Smooth muscle cell of trachea (primary cell): ENCODE measurements at places on chromosomes 16 and 17. TPM values are rescaled to one million over a fixed set of nuclear protein-coding genes. Genes with fewer than 3 reads are reported as not detected.

Gene TUBB3
- 559 and 710 TPM in 2 replicates for total RNA-seq

Gene KRT36
- total RNA-seq, result not detected in 2 replicates

Gene CD300C
- not detected in 2 replicates for total RNA-seq

Gene KRT27
- total RNA-seq, result not detected in 2 replicates

Gene TEX14
- under 0.01 TPM in 1 of 2 replicates, not detected in the other for total RNA-seq

Gene MSRB1
- total RNA-seq, result 6.1 TPM in 2 replicates
